Osteocyte (in vitro differentiated cells): ENCODE measurements at places on chromosomes 3 and 15. TPM values are rescaled to one million over a fixed set of nuclear protein-coding genes. Genes with fewer than 3 reads are reported as not detected.
A peak's percentile ranks its signal among the peaks of the same experiment; 100 is the strongest.

GRCh38 chr3:13191016-13191415, 117.8 kb upstream of the IQSEC1 start:
- no peak for DNase-seq

DNA sequence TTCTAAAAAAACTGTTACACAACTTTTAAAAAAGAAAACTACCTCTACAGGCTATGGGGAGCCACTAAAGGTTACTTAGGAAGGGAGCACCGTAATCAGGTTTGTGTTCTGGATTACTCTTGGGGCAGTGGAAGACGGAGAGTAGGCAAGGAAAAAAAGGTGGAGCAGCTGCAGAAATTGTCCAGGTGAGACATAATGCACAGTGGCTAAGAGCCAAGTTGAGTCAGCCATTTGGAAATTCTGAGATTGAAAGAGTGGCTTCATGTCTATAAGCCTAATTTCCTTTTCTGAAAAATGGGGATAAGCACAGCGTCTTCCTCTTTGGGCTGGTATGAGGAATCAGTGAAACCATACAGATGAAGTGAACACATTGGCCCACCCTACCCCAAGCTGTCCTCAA, 195.2 kb downstream of the CADPS start:
- no peak for DNase-seq

GRCh38 chr3:49013738-49014660, 4.4 kb downstream of the DALRD3 start:
- DNase-seq: no peak

GRCh38 chr3:142981108-142981507, 17.6 kb upstream of the PAQR9 start:
- no peak for DNase-seq

- no peak for DNase-seq
Observed at GRCh38 chr3:55434789-55435188, 52.3 kb downstream of the WNT5A start.

DNA sequence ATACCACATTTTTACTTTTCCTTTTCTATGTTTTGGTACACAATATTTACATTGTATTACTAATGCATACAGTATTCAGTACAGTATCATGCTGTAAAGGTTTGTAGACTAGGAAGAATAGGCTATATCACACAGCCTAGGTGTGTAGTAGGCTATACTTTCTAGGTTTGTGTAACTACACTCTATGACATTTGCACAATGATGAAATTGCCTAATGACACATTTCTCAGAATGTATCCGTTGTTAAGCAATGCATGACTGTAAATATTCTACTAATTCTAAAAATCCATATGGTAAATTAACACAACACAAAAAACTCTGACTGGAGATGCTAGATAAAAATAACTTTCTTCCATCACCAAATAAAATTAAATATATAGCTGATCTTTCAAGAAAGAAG, 16.2 kb downstream of the NEDD4 start:
- no peak for DNase-seq

DNA sequence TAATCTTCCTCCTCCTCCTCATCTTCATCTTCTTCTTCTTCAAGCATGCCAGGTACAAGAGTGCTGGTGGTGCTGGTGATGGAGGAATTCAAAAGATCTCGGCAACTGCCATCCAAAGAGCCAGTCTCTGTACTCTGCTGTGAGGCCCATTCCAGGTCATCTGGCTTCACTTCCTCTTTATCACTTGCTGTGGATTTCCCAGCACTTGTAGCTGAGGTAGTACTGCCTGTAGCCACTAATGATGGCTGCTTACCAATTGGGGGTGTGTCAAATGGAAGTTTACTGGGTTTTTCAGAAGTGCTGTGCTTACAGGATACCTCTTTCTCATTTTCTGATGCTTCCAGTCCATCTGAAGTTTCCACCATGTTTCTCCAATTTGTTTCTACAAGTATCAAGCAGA, 28.8 kb upstream of the SHC4 start:
- DNase-seq: no peak

- no peak for DNase-seq
Observed at GRCh38 chr3:100615684-100616083, 6.3 kb downstream of the ADGRG7 start.

DNA sequence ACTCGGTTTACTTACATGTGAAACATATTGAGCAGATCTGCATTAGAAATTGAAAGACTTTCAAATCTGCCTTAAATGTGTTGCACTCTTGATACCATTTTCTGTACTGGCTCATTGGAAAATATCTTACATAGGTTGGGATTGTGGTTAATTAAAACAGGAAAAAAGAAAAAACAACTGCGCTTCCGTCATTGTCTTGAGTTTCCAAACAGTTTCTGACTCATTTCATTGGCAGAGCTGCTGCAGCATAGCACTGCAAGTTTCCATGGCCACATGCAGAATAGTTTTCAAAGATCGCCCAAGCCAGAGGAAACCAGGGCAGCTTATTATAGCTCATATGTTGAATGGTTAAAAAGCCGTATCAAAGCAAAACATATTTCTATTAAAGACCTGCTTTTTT, 446.6 kb upstream of the BCHE start:
- no peak for DNase-seq

DNA sequence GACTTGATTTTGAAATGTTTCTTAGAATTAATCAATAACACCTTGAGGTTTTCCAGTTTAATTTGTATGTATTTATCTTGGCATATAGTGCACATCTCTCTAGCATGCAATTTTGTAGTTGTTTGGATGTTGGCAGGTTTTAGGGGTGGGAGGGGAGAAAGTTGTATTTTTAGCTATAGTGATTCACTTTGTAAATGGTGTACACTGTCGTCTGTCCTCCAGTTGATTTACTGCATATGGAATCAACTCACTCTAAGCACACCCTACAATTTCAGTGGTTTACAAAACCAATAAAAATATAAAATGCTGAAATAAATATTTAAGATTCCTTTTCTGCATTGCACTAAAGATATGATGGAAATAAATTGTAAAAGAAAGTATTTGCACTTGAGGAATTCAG, 199.1 kb downstream of the CDIN1 start:
- no peak for DNase-seq

DNA sequence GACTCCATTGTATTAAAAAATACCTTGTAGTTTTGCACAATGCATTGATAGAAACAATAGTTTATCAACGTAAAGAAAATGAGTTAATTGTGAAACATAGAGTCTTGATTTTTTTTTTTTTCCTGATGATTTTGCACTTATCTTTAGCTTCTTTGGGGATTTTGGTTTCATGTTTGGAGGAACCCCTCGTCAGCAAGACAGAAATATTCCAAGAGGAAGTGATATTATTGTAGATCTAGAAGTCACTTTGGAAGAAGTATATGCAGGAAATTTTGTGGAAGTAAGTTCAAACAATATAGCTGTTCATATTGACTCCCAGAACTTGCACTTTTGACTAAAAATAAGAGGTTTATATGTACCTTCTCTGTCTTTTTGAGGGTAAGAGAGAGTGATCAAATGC, 7.0 kb downstream of the DNAJB11 start:
- no peak for DNase-seq

GRCh38 chr3:11529281-11529680, 114.4 kb downstream of the VGLL4 start:
- no peak for DNase-seq

DNA sequence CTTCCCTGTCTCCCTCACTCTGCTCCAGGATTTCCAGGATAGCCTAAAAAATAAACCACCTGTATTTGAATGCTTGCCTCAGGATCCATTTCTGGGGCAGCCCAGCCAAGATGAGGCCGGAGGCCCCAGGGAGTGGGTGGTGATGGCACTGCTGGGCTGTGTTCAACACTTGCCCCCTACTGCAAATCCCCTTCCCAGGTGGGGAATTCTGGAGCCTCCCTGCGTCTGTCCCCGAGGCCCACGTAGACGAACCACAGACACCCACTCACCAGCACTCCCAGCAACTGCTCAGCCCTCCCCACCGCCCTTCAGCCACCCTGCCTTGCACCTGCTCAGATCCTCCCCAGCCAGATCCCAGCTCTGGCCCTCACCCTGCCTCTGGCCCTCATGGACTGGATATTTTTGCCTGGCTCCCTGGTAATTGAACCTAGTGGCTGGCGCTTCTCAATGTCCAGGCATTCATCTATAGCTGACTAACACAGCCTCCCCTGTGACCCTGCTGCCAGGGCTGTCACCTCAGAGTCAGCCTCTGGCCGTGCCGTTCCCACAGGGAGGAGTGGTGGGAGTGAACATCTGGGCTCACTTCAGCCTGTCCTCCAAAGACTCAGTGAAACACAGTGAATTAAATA, 17.1 kb upstream of the EPB42 start:
- no peak for DNase-seq

DNA sequence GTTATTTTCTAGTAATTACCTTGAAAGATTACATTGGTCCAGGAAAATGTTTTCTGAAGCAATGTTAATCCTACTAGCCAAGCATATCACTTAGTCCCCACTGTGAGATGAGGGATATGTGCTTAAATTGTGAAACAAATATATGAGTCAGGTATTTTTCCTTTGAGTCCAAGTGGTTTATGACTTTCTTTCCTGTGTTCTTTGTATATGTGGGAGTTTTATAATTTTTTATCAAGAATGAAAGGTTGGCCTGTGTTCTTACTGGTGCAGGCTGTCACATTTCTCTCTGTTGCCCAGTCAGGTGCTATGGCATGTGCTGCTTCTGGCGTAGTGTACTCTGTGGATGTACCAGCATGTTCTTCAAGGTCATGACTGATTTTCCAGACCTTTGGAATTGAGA, 147.4 kb downstream of the CMSS1 start:
- DNase-seq: no peak

- no peak for DNase-seq
Observed at GRCh38 chr3:191721390-191721861, 260.5 kb downstream of the PYDC2 start.

- peak; percentile 86 for DNase-seq
Observed at GRCh38 chr15:52261498-52262242, 33.9 kb downstream of the MYO5C start.

DNA sequence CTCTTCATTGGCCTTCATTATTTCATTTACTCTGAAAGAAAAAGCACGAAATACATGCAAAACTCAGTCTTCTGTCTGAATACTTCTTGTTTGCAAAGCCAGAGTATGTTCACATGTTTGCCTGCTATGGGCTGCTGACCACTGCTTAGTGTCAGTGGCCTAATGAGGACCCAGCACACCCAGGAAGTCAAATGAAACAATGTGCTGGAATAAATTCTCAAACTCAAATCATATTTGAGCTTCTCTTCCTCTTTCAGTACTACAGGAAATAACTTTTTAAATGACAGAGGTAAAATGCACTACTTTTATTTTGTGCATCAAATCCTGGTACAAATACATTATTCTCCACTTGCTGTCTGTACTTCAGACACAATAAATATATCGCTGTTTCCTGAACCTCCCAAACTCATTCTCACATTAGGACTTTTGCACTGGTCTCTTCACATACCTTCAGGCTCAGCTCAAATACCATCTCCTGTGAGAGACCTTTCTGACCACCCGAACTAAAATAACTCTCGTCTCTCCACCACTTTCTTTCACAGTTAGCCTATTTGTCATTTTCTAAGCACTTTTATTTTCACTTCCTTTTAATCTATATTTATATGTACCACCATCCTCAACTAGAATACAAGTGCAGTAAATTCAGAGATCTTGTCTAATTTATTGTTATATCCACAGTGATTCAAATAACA, 176.8 kb downstream of the TUSC7 start:
- DNase-seq: no peak

GRCh38 chr15:49024840-49025239, 21.4 kb downstream of the SECISBP2L start:
- no peak for DNase-seq

DNA sequence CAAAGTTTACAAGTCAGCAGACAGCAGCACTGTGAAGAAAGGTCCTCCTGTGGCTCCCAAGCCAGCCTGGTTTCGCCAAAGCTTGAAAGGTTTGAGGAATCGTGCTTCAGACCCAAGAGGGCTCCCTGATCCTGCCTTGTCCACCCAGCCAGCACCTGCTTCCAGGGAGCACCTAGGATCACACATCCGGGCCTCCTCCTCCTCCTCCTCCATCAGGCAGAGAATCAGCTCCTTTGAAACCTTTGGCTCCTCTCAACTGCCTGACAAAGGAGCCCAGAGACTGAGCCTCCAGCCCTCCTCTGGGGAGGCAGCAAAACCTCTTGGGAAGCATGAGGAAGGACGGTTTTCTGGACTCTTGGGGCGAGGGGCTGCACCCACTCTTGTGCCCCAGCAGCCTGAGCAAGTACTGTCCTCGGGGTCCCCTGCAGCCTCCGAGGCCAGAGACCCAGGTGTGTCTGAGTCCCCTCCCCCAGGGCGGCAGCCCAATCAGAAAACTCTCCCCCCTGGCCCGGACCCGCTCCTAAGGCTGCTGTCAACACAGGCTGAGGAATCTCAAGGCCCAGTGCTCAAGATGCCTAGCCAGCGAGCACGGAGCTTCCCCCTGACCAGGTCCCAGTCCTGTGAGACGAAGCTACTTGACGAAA, 24.2 kb downstream of the STARD5 start:
- DNase-seq: no peak

DNA sequence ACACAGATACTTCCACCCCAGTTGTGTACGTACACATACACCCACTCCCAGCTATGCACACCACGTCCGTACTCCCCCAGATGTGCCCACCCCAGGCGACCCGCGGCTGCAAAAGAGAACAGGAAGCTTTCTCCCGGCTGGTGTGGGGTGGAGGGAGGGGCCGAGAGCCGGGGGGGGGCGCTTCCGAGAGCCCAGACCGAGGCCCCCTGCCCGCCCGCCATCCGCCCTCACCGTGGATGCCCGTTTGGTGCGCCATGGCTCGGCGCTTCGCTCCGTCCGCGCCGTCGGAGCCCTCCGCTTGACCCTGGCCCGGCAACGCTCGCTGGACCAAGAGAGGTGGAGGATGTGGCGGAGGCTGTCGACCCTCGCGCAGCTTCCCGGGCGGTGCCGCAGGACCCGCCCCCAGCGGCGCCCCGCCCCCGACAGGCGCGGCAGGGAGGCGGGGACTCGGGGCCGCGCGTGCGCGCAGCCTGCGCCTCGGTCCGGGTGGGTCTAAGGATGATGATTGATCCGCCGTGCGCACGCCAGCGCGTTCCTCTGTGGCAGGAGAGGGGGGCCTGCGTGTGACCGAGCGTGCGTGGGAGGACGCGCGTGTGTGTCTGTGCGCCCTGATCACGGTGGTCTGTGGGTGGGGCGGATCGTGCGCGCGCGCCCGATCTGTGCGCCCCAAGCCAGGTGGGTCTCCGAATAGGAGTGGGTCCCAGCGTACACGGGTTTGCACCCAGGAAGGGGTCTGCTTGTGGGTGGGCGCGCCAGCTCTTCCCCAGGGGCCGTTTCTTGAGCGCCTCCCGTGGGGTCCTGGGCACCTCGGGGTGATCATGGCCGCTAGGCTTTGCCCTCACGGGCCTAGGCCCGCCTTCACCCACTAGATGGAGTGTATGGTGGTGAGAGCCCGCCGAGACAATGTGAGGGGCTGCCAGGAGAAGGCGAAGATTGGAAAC, at the start of gene TWF2:
TWF2 (minus strand) TSS at position 398 of the 941 bp plus-strand sequence; CDS start at position 256, 142 bp downstream.
- peak; percentile 95 for DNase-seq

The MOBP gene
- not detected in 2 replicates for total RNA-seq

The STARD5 gene
- 1.3 and 1.7 TPM in 2 replicates for total RNA-seq

The C2CD4B gene
- total RNA-seq: not detected in 2 replicates

The IL20RB gene
- total RNA-seq: 0.55 TPM in 1 of 2 replicates, not detected in the other

The ARHGEF26 gene
- 5.4 and 5.5 TPM in 2 replicates for total RNA-seq

The POLQ gene
- 1.2 TPM in 2 replicates for total RNA-seq

The MASP1 gene
- not detected in 2 replicates for total RNA-seq

The QRICH1 gene
- 92.9 and 104 TPM in 2 replicates for total RNA-seq

The AGTR1 gene
- total RNA-seq: 2.0 and 2.1 TPM in 2 replicates

The SLC15A2 gene
- total RNA-seq: 0.40 and 0.50 TPM in 2 replicates

The ACAN gene
- 11.6 and 13.2 TPM in 2 replicates for total RNA-seq

The PLIN1 gene
- total RNA-seq: 0.70 and 0.84 TPM in 2 replicates

The CLDN1 gene
- total RNA-seq: 41.4 and 43.8 TPM in 2 replicates

The GABRG3 gene
- 0.19 and 0.24 TPM in 2 replicates for total RNA-seq
